ENCODE measurements at places on chromosomes 4 and X.

DNA sequence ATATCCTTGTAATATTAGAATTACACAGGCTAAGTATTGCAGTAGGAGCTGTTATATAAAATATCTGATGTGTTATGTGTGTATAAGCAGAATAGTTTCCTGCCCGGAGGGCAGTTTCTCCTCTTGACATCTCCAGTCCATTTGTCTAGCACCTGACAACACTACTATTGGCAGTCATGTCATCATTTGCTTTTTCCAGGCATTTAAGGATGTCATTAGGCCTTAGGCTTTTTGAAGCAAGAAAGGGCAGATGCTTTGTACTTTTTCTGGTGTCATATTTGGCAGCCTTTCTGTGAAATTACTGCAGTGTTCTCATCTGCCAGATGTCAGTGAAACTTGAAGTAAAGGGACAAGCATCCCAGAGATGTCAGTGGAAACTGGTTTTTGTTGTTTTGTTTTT lies 2017.6 kb upstream of the IGFBP7 start:
- DNase-seq, result no peak

GRCh38 chr4:6332042-6332668 lies 62.5 kb downstream of the WFS1 start:
- peak; percentile 39 for DNase-seq

DNA sequence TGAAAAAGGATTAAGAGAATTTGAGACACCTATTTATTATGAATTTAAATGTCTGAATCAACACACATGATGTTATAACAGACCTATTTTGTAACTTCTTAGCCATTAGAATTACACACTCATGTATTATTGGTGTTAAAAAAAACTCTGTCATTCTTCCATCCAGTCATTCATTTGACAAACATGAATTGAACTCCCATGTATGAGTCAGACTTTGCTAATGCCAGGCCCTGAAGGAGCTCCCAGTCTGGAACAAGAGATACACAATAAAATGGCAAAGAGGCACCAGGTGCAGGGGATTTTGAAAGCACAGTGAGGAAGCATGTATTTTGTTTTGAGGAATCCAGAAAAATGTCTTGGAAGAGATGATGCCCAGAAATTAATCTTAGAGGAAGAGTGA lies 87.7 kb upstream of the EFHC2 start:
- no peak for DNase-seq

GRCh38 chr4:6198768-6199421 lies 1.5 kb downstream of the JAKMIP1 start:
- no peak for DNase-seq

DNA sequence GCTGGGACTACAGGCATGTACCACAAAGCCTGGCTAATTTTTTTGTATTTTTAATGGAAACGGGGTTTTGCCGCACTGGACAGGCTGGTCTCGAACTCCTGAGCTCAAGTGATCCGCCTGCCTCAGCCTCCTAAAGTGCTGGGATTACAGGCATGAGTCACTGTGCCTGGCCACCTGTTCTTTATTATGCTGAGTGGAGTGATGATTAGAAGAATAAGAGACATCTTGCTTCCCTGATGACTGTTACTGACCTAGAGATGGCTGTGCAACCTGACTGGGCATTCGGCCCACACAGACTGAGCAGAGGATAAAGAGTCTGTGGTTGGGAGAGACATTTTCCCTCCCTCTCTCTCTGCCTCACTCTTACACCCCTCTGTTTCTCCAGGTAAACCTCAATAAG lies 56.7 kb downstream of the SPINK2 start:
- no peak for DNase-seq

DNA sequence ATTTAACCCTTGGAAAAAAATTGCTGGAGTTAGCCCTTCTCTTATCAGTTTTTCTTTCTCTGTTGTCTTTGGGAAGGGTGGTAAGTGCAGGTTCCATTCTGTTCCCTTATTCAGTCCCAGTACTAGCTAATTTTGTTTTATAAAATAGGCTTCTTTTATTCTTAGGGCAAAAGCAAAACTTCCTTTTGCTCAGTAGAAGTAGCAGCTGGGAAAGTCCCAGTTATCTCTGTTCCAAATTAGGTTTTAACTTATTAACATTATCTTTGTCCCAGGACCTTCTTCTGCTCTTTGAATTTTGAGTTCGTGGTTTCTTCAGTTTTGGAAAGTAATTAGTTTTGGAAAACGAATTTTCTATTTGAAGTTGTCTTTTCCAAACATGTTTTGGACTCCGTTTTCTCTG lies 61.1 kb downstream of the BANK1 start:
- no peak for DNase-seq

- no peak for DNase-seq
These were observed 29.4 kb downstream of the TBC1D19 start for GRCh38 chr4:26613237-26613636.

DNA sequence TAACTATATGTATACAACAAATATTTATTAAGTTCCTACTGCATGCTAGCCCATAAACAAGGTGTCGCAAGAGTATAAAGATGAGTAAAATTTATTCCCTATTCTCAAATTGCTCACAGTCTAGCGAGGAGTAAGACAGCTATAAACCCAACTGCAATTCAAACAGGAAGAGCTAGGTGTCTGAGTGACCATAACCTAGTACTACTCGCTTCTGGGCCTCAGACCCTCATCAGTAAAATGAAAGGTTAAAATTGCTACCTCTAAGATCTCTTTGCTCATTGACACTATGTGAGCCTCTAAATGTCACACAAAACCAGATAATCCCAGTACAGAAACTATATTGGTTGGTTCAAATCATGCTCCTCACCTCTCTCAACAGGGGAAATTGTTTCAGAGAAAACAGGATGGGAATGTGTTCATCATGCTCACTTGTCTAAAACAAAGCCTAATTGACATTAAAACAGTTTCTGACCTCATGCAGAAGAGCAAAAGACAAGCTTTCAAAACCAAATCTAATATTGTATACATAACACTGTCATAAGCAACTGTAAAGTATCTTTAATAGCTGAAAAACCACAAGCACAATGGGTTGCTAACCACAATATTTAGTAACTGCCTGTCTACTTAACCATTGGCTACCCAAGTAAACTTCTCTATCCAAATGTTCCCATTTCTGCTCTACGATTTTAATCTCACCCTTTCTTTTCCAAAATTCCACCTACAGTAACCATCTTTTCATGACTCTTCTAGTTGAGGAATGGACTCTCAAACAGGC lies 264.6 kb upstream of the FMR1 start:
- no peak for DNase-seq

- DNase-seq, result no peak
These were observed 118.4 kb downstream of the COX18 start for GRCh38 chr4:72951147-72951546.
